ENCODE measurements at places on chromosomes 1 and 21. TPM values are rescaled to one million over a fixed set of nuclear protein-coding genes. Genes with fewer than 3 reads are reported as not detected.
A peak's percentile ranks its signal among the peaks of the same experiment; 100 is the strongest.

Gene KRTAP21-2
- not detected for total RNA-seq

- DNase-seq: no peak
Observed at GRCh38 chr1:63878932-63879331, 105.1 kb downstream of the ROR1 start.

DNA sequence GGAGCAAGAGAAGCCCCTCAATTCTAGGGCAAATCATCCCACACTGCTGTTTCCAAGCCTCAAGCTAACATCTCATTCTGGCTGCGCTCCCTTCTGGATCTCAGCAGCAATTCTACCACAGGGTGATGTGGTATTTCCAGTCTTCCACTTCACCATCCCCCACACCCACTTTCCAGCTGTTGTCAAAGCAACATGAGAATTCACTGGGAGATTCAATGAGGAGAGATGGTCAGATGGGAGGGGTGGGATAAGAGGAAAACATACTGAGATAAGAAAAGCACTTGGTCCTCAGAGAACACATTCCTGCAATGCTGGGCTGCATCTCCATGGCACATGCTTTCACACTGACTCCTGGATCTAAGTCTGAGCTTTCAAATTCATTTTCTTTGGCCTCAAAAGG is 47.3 kb upstream of the LRRC52 start:
- no peak for DNase-seq

GRCh38 chr1:63728611-63729226 is 45.1 kb upstream of the ROR1 start:
- DNase-seq: no peak

- no peak for DNase-seq
Observed at GRCh38 chr1:32426489-32427255, 32.4 kb upstream of the BSDC1 start.

- peak; percentile 89 for DNase-seq
Observed at GRCh38 chr1:42924082-42924850, 34.4 kb downstream of the SLC2A1 start.

DNA sequence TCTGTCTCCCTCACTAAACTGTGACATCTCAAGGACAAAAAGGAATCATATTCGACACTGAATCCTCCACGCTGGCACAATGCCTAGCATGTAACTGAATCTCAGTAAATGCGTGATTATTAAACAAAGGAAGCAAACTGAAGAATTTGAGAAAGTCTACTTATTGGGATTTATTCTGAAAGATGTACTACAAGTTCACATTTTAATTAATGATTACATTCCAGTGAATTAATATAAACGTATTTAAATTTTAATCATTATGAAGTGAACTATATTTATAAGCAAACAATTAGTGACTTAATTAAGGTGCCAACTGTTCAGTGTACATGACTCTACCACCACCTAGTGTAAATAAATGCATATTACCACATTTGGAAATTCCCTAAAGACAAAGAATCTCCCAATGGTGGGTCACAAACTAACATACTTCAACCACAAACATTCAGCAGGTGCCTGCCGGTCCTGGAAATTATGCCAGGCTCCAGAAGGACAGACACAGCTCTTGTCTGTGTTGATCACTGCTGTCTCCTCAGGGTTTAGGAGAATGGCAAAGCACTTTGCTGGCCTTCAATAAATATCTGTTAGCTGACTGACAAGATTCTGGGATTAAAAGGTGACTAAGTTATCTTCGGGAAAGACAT is 56.3 kb downstream of the SMYD3 start:
- DNase-seq: no peak

Measured in left lobe of liver (tissue), 2 donors.